ENCODE measurements at places on chromosomes 16 and 17. TPM values are rescaled to one million over a fixed set of nuclear protein-coding genes. Genes with fewer than 3 reads are reported as not detected.

Gene MFAP4
- not detected for total RNA-seq

Gene ANKFN1
- total RNA-seq = not detected

Gene RCVRN
- total RNA-seq = not detected

Gene GPR179
- 0.03 TPM for total RNA-seq

Gene GABARAPL2
- 79.2 TPM for total RNA-seq

Gene MT4
- total RNA-seq = not detected

Gene CSNK2A2
- 60.6 TPM for total RNA-seq

Gene RTN4RL1
- 25.4 TPM for total RNA-seq

Gene CDR2L
- 61.8 TPM for total RNA-seq

Gene NFAT5
- 9.5 TPM for total RNA-seq
